ENCODE measurements at places on chromosomes 6 and 20. TPM values are rescaled to one million over a fixed set of nuclear protein-coding genes. Genes with fewer than 3 reads are reported as not detected.

DNA sequence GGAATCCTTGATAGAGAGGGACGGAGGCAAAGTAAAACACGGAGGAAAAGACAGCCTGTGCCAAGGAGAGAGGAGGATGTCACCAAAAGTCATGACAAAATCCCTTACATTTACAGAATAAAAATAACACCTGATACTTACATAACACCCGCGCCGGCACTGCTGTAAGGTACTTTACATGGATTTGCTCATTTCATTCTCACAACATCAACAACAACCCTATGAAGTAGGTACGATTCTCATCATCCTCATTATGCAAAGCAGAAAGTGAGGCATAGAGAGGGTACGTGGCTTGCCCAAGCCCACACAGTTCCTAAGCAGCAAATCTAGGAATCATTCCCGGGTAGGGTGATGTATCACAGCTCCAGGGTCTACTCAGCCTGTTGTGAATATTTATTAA lies 67.6 kb upstream of the NFATC2 start:
- no peak overlapping the region for H3K4me3 ChIP-seq
- H3K27ac ChIP-seq: no peak overlapping the region
- H3K4me1 ChIP-seq: no peaks in the 10 kb centered on the region
- H3K27me3 ChIP-seq: no peaks in the 10 kb centered on the region

- no peak for DNase-seq
- H3K4me1 ChIP-seq: no peaks in the 10 kb centered on the region
- no peaks in the 10 kb centered on the region for H3K27me3 ChIP-seq
- H3K27ac ChIP-seq: no peak overlapping the region
Observed at GRCh38 chr6:32298632-32299336, 72.9 kb downstream of the TSBP1 start.

GRCh38 chr20:38167851-38168760 lies 3.0 kb upstream of the TGM2 start:
- peak; percentile 82 for DNase-seq
- no peaks in the 10 kb centered on the region for H3K36me3 ChIP-seq
- peak overlapping the region; percentile 70 for H3K27ac ChIP-seq
- H3K4me3 ChIP-seq: no peak overlapping the region

MUCL3 gene
- 0.04 TPM for polyA plus RNA-seq

SIRPD gene
- polyA plus RNA-seq: 0.19 TPM

DNA sequence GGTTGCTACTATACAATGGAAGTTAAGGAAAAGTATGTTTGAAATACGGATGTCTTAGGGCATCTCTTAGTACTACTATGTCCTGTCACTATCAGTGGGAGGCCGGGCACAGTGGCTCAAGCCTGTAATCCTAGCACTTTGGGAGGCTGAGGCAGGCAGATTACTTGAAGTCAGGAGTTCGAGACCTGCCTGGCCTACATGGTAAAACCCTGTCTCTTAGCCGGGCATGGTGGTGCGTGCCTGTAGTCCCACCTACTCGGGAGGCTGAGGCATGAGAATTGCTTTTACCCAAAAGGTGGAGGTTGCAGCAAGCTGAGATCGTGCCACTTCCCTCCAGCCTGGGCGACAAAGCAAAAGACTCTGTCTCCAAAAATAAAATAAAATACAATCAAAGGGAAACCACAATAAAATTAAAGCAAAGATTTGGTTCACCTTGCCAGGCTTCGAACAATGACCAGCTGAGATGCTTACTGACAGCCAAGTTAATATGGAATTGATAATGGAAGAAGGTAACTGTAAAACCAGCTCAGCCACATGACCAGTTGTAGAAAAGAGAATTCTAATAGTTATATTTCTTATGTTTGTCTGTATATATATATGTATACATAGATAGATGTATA lies 6.5 kb downstream of the CD24 start:
- DNase-seq: no peak
- peaks cover 9% of the 10 kb centered on the region for H3K4me1 ChIP-seq
- no peak overlapping the region for H3K4me3 ChIP-seq
- no peaks in the 10 kb centered on the region for H3K36me3 ChIP-seq
- H3K27me3 ChIP-seq: peaks cover 7% of the 10 kb centered on the region

All from large intestine (tissue), 12 donors.